ENCODE measurements at places on chromosomes 5 and 9.

GRCh38 chr9:18141681-18142080, 332.3 kb upstream of the ADAMTSL1 start:
- DNase-seq = no peak

DNA sequence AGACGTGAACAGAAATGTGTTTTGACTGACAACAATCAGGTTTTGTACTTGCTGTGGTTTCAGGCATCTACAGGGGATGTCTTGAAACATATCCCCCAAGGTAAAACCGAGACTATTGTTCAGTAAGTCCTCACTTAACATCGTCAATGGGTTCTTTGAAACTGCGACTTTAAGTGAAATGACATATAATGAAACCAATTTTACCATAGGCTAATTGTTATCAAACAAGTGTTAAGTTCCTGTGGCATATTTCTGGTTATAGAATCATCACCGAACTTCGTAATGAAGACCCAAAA, 16.4 kb upstream of the OMD start:
- no peak for DNase-seq

- DNase-seq = no peak
Measured at GRCh38 chr5:149733129-149733900, 3.2 kb downstream of the PPARGC1B start.

- no peak for DNase-seq
Measured at GRCh38 chr5:93582677-93583438, at the start of gene NR2F1. Gene NR2F1 (plus strand): TSS chr5:93583222. CDS start chr5:93585024, 1,802 bp downstream.

DNA sequence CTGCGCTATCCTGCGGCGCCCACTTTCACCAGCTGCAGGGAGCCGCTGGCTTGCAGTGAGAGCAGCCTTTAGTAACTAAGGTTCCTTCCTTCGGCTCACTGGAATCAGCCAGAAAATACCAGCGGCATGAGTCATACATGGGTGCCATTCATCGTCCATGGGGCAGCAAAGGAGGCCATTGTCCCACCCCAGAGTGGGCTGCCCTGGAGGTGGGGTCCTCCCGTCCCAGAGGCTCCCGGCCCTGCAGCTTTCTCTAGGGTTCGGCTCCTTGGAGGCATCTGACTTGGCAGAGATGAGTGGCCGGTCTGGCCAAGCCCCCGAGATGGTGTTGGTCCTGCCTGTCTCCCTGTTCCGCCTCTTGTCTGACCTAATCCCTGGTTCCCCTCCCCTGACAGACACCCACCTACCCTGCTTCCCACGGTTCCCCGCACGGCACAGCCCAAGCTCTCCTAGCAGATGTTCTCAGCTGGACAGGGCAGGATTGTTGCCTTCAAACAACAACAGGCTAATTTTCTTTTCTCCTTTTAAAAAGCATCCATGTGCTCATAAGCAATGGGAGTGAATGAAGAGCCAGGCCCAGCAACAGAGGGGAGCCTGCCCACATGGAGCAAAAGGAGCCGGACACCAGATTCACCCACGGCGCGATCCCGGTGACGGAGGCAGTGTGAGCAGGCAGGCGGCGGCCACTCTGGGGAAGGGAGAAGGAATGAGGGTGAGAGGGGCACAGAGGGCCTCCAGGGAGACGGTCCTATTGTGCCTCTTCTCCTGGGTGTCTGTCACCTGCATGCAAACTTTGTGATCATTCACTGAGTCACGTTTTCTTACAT, 97.0 kb upstream of the COL5A1 start:
- no peak for DNase-seq

DNA sequence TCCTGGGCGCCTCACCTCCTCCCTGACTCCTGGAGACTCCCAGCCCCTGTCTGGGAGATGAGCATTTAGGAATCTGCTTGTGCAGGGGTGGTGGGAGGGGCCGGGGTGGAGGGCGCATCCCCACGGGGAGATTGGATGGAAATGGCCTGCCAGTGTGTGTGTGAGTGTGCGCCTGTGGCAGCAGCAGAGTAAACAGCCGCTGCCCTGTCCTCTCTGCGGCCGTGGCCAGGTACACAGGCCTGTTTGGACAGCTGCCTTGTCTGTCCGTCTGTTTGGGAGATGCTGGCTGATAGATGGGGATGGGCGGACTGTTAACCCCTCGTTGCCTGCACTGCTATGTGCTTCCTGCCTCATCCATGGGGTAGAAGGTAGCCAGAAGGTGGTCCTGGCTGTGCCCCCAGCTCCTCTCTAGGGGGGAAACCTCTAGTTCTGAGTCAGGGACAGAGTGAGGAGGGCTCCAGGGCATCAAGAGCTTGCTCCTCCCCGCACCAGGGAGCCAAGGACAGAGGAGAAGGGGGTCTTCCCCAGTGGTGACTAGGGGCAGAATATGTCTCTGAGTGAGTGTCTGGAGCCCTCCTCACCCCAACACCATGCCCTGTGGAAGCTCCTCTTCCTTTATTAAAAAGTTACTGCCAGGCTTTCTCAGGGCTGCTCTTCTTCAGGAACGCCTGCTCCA, 60.1 kb downstream of the LMX1B start:
- no peak for DNase-seq

GRCh38 chr5:85814596-85814995, 803.1 kb upstream of the COX7C start:
- no peak for DNase-seq

DNA sequence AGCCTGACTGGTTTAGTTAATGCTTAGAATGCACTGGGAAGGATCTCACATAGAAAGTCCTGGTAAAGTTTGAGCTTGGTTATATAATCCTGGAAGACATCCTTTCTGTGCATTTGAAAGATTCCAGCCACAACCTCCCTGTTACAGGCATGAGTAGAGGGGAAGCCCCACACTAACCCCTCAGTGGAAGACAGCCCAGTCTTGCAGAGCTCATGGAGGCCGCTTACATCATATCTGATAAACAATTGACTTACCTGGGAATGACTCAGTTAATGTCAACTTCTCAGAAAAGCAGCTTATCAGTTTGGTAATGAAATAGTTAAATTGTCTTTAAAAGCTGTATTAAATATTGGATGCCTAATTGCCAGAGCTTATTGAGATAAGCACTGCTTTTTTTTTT, 28.1 kb upstream of the PDE8B start:
- no peak for DNase-seq

GRCh38 chr9:133109931-133110650, 10.9 kb downstream of the RALGDS start:
- no peak for DNase-seq

GRCh38 chr5:93601802-93602155, 18.8 kb downstream of the NR2F1 start:
- DNase-seq = no peak

GRCh38 chr5:160493806-160494338, 72.2 kb downstream of the PTTG1 start:
- no peak for DNase-seq

GRCh38 chr9:127058645-127059021, 63.8 kb downstream of the ANGPTL2 start:
- no peak for DNase-seq

DNA sequence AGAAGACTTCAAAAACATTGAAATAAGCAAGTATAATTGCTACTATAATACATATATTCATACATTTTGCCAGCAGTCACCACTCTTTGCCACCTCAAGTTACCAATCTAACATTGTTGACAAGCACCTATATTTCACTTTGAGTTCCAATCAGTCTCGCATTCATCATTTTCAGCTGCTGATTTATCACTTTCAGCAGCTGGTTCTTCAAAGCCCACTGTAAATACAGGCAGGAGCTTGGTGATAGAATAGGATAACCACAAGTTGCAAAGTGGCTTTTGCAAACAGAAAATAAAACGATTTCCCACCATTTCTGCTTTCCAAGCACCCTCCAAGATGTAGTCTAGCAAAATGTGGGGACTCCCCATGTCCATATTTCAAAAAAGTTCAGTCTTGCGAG, 114.2 kb upstream of the ITGA1 start:
- no peak for DNase-seq

- DNase-seq = no peak
Measured at GRCh38 chr5:132774406-132774805, 2.6 kb downstream of the SEPTIN8 start.

GRCh38 chr5:132427281-132428146, 58.0 kb downstream of the SLC22A5 start:
- DNase-seq = peak; percentile 54

DNA sequence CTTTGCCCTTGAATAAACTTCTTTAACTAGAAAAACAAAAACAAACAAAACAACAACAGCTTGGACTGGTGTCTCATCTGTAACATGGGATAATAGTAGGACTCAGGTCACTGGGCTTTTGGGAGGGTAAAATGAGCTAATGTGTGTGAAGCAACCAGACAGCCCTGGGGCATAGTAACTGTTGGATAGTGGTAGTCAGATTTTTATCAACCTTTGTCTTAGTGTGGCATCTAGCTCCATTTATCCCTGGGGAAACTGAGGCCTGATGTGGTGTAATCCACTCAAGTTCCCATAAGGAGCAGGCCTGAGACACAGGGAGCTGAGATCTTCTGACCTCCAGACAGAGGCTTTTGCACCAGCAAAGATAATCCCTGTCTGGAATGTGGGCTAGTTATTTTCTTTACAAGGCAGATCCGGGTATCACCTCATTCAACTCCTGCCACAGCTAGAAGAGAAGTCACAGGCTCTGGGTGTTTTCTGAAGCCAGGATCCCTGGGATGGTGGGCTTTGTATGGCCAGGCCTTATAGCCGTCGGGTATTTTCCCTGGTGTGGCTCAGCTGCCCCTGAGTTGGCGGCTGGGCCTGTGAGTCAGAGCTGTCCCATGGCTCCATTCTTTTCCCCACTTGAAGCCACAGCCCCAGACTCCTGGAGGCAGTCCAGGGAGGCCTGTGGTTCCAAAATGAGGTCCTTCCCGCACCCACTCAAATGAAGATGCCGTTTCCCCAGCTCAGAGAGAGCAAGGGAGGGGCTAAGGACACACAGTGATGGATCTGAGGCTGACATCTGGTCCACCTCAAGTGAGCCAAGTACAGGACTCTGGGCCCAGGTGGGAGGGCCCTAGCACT, 26.1 kb upstream of the CSF1R start:
- DNase-seq = no peak

- DNase-seq = no peak
Measured at GRCh38 chr9:137973829-137974416, 96.3 kb downstream of the CACNA1B start.

- no peak for DNase-seq
Measured at GRCh38 chr5:151596828-151597539, 5.9 kb upstream of the FAT2 start.

DNA sequence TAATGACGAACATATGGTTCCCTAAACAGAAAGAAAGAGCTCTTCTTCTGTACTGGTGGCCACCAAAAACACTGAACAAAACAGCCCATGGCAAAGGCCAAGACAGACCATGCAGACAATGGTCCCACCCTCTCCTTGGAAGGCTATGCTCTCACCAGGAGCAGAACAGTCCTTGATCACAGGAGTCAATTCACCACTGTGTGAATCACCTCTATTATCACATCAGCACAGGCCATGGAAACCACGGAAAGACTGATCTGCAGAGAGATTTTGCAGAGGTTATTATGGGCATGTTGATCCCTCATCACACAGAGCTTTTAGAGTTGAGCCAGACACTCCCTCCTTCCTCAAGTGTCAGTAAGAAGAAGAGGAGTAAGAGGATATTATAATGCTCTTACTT, 134.0 kb upstream of the RASEF start:
- DNase-seq = no peak

GRCh38 chr5:137070521-137070920, 428.6 kb downstream of the SPOCK1 start:
- no peak for DNase-seq

DNA sequence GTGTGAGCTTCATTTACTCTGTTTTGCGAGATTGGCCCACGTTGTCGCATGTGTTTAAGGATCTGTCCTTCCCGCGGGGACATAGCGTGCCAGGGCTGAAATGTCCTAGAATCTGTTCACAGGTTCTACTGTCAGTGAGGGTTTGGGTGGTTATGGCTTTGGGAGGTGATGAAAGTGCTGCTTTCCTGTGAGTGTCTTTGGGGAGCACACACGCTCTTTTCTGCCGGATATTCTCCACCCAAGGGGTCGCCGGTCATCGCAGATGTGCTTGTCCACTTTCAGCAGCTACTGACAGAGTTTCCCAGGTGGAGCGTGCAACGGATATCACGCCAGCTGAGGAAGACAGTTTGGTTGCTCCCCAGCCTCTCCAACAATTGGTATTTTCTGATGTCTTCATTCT, 32.1 kb downstream of the PROP1 start:
- no peak for DNase-seq

DNA sequence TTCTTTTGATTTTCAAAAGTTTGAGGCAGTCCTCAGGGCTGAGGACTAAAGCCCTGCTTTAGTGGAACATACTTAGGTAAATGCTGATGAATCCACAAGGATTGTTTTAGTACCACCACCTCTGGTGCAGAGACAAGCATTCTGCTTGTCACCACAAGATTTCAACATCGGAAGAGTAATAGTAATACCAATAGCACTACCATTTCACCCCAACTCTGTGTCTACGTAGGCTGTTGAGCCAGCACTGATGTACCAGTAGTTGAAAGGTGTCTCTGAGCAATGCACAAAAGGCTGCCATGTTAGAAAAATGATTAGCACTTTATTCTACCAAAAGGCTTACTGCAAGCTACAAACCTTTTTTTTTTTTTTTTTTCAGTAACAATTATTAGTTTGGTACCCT, 213.2 kb upstream of the SLC24A2 start:
- DNase-seq = no peak

DNA sequence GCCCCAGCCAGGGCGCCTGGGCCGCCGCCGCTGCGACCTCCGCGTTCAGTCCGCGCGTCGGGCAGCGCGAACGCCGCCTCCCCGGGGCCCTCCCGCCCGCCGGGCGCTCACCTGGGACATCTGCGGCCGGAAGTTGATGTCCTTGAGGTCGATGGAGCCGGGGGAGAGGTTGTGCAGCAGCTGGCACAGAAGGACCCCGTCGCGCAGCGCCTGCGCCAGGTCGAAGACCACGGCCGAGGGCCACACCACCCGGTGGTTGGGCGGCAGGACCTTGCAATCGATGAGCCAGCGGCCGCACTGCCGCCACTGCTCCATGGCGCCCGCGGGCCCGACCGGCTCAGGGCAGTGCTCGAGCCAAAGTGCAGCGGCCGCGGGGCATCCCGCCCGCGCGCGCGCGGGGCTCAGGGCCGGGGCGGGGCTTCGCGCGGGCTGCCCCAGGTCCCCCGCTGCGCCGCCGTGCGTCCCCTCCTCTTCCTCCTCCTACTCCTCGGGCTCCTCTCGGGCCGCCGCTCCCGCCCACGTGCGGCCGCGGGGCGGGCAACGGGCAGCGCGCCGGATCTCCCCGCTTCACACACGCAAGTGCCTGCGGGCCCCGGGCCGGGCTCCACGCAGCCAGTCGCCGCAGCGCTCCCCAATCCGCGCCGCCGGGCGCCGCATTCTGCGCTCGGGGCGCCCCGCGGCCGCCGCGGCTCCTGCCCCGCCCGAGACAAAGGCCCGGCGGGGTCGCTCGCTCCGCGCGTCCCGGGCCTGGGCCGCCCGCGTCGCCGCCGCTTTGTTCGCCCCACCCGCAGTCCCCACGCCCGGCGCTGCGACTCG, at the start of gene VAV2:
TSS of gene VAV2 (minus strand) at position 361 of the 816 bp plus-strand sequence. CDS start at position 315, 46 bp downstream.
- DNase-seq = no peak

DNA sequence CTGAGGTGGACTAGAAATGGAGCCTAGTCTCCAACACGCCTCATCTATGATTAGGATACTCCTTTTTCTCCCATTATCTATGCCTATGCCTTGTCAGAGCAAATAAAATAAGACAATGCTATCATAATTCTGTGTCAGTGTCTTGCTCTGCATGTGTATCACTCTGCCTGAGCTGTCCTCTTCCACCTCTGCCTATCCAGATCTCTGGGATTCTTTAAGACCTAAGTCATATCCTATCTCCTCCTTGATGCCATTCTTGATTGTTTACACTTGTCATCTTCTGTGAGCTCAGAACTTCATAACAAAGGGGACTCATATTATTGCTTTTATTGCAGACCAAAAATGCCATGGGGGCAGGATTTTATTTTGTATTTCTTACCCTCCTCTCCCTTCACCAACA, 351.2 kb upstream of the C9orf72 start:
- DNase-seq = no peak

- DNase-seq = no peak
Measured at GRCh38 chr9:110911659-110912418, 126.4 kb downstream of the LPAR1 start.

Measured in stimulated activated CD8-positive, alpha-beta memory T cell treated with anti-CD3 and anti-CD28 coated beads, Interleukin-4, amount 100 ng/mL, for 4 hours (primary cell).